Fibroblast of skin of abdomen (primary cell): ENCODE measurements at places on chromosomes 13 and 19.

- no peak for DNase-seq
Observed at GRCh38 chr13:75478659-75479058, 3.3 kb downstream of the TBC1D4 start.

- DNase-seq: peak; percentile 57
Observed at GRCh38 chr19:8615813-8616596, 5.5 kb upstream of the ADAMTS10 start.

- no peak for DNase-seq
Observed at GRCh38 chr13:65727070-65727469, 1503.1 kb downstream of the PCDH9 start.

DNA sequence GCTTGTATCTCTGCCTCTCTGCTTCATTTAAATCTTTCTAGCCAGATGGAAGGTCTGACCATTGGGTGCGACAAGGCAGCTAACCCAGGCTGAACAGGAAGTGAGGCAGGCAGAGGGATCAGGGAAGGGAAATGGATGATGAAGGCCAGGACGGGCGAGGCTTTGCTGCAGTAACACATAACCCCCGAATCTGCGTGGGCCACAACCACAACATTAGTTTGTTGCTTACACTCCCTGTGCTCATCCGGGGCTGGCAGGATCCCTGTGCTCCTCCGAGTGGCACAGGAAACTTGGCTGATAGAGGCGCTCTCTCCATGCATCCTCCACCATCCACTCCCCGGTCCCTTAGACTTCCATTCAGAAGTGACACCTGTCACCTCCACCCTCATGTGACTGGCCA is 1.1 kb upstream of the FLT3LG start:
- DNase-seq: no peak

DNA sequence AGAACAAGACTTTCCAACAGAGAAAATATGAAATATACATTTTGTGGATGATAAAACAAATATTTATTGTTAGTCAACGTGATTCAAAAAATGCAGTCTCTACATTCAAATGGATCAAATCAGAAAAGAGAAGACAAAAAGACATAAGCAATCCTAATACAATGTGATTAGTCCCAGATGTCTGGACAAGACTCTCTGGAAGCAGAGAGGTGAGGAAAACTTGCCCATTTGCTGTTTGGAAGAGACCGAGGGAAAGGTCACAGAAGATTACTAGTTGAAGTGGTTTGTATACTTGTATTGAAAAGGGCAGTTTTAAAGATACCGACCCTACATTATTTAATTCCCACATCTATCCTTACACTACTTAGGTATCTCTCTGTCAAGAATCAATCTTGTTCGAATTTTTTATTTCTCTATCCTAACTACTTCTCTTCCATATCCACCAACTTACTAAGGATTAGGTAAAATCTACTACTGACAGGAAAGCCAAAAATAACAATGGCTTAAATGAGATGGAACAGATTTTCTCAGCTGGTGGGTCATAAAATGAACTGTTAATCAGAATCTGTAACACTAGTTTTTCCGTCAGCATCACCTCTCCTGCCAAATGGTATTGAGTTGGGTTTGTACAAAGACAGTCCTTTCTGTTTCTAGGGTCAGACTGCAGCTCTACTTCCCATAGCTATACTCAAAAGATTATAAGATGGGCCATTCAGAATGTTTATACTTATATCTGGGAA is 497.1 kb downstream of the DCT start:
- no peak for DNase-seq

GRCh38 chr13:20495087-20496023 is 30.3 kb downstream of the CRYL1 start:
- DNase-seq: peak; percentile 49

GRCh38 chr13:64791373-64791772 is 2438.8 kb downstream of the PCDH9 start:
- DNase-seq: no peak

DNA sequence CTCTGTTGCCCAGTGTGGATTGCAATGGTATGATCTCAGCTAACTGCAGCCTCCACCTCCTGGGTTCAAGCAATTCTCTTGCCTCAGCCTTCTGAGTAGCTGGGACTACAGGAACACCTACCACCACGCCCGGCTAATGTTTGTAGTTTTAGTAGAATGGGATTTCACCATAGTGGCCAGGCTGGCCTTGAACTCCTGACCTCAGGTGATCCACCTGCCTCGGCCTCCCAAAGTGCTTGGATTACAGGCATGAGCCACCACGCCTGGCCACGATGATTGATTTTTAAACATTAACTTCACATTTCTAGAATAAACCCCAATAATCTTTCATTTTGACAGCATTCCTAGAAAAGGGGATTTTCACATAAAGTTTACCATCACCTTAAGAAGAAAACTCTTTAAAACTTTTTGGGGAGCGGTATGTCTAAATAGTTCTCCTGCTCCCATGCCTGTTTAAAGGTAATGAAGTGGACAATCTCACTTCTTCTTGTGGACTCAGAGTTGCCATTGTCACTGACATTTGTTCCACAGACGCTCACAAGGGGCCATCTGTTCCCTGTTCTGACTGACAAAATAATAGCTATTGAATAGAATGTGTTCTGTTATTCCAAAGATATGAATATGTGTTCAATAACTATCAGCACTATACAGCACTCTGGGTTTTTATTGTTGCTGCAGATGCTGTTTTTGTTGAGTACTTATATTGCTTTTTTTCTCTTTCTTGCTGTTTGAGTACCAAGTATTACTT is 66.1 kb upstream of the C1QTNF9B start:
- no peak for DNase-seq

DNA sequence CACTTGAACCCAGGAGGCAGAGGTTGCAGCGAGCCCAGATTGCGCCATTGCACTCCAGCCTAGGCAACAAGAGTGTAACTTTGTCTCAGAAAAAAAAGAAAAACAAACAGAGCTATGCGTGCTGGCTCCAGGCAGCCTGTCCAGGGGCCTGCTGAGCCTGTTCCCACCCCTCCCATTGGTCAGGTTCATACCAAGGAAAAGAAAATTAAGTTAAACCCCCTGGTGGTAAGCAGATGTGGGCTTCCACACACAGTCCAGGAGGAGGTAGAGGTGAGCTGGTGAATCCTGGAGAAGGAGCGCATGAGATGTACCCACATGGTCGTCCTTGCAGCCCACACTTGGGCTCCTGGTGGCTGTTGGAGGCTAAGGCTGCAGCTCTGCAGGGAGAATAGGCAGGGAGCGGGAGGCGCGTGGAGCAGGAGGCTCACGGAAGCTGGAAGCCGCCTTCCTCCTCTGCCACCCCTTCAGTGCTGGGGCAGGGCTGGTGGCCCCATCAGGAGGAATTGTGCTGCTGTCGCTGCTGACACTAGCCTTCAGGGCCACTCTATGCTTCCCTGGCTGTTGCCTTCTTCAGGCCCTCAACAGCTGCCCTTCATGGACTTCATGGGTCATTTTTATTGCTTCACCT is 10.5 kb upstream of the CHAMP1 start:
- DNase-seq: no peak

DNA sequence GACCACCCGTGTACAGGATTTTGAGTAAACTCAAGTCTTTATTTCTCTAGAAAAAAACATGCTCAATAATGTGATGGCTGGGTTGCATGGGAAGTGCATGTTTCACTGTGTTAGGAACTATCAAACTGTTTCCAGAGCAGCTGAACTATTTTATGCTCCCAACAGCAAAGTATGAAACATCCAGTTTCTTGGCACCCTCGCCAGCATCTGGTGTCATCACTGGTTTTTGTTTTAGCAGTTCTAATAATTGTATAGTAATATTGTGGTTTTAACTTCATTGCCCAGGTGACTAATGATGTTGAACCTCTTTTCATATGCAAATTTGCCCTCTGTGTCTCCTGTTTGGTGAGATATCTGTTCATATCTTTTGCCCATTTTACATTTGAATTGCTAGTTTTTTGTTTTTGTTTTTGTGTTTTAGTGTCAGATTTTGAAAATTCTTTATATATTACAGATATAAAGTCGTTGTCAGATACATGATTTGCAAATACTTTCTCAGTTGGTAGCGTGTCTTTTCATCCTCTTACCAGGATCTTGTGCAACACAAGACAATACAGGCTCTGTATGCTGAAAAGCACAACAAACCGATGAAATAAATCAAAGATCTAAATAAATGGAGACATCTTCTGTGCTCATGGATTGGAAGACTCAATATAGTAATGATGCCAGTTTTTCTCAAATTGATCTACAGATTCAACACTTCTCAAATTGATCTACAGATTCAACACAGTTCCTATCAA is 87.8 kb downstream of the IPO5 start:
- DNase-seq: no peak

DNA sequence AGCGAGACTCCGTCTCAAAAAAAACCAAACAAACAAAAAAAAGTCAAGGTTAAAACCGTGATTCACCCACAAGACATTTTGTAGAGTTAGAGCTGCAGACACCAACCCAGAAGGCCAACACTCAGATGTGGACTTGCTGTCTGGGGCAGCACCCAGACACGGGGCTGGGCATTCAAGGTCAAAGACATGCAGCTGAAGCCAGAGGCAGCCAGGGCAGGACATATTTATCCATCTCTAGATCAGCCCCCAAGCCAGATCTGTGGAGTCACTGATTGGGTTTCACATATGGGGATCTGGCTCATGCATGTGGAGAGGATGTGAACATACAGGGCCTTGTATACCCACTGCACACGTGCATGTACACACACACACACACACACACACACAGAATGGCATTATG is 3.6 kb downstream of the KLK15 start:
- no peak for DNase-seq

- DNase-seq: no peak
Observed at GRCh38 chr13:29483211-29483610, 112.3 kb downstream of the SLC7A1 start.

DNA sequence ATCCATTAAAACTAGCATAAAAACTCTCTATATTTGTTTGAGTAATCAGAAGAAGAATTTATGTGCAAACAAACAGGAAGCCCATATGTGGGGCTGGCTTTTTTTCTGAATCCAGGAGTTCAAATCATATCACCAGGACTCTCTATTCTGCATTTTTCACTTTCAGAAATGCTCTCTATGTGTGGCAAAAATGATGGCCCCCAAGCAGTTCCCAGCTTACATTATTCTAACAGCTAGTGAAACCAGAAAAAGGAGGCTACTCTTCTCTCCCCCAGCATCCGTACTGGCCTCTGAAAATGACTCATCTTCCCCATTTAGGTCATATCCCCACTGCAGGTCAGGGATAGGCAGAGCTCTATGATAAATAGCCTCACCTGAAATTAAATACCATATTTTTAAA is 20.4 kb downstream of the RBM26 start:
- no peak for DNase-seq

DNA sequence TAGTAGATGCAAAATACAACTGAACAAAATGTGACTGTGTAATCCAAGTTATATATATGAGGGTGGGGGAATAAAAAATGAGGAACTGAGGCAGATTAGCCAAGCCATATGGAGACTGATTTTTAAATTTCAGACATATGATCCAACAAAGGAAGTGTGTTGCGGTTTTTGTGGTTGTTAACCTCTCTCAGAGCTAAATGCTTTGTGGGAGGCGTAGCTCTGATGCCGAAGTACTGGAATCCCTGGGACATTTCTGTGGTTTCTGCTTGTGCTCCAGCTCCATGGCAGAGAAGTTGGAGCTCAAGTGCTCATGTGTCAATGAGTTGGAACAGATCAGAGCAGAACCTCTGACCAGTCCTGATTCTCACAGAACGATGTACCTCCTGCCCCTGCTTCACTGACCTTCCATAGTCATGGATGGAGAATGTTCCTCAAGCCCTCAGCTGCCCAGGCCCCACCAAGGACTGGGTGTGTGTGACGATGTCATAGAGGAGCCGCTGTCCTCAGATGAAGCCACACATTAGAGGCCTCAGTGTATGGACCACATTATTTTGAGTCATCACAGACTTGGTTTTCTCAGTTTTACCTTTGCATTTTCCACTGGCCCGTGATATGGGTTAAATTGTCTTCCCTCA is 107.6 kb downstream of the SOX1 start:
- DNase-seq: no peak

DNA sequence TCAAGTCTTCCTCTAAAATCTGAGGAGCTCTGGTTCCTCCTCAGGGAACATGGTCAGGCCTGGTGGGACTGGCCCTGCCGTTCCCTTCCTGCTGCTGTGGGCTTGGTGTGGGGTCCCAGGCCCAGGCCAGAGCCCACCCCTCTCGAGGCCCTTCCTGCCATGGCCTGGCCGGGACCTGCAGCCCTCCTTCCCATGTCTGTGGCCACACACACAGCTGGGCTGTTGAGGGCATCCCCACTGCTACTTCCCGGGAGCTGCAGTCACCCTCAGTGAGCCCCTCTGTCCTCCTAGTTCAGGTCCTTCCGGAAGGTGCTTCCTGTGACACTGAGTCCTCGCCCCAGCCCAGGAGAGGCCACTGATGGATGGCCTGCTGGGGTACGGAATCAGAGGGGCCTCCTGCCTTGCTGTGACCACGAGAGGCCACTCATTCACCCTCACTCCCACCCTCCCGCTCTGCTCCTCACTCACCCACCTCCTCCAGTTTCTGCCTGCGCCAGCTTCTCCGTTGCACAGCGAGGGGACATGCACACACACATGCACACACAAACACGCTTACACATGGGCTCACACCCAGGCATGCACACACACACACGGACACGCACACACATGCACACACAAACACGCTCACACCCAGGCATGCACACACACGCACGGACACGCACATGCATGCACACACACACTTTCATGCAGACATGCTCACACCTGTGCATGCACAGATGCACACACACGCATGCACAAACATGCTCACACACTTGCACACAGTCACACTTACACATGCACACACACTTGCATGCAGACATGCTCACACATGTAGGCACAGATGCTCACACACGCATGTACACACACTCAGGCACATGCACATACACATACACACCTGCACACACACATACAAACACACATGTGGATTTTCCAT is 7.3 kb upstream of the MCF2L start:
- no peak for DNase-seq

DNA sequence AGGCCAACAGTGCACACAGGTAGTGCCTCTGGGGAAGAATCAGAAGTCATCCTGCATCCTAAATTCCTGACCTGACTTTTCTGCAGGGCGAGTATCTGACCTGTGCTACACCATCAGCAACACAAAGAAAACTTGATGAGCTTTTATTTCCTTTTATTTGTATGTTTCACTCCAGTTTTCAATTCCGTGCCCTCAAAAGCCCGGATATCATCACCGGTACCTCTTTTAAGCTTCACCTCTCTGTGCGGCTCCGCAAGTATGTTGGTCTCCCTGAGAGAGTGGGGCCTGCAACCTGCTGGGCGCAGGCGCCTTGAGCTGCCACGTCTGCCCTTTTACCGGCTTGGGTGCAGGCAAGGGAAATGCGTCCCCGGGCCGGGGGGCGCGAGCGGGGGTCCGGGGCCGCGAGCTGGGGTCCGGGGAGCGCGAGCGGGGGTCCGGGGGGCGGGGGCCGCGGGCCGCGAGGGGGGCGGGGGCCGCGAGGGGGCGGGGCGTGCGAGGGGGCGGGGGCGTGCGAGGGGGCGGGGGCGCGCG is 4.3 kb upstream of the DUXA start:
- DNase-seq: peak; percentile 11

DNA sequence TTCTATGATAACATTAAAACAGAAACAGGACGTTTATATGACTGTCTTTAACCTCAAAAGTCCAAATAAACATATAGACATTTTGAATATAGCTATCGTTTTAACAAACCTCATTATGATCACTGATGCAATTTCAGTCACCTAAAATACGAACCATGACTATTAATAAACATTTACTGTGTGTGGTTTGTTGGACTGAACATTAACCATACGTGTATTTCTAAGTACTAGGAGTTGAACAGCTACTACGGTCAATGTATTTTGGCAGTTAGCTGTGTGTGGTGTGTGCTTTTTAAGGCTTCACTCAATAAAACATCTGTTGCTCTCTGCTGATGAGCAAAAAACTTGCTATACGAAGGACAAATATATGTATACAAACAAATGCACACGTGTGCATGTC is 281.4 kb downstream of the ABCC4 start:
- no peak for DNase-seq
